Heart left ventricle (tissue), 16 donors: ENCODE measurements at places on chromosomes 1 and 21. TPM values are rescaled to one million over a fixed set of nuclear protein-coding genes. Genes with fewer than 3 reads are reported as not detected.
A peak's percentile ranks its signal among the peaks of the same experiment; 100 is the strongest.

The OR2AK2 gene
- not detected for total RNA-seq

The COL16A1 gene
- 17.7 TPM for total RNA-seq

The POU3F1 gene
- 0.18 TPM for total RNA-seq

The PLA2G5 gene
- 38.5 TPM for total RNA-seq

The LRRIQ3 gene
- 0.38 TPM for total RNA-seq

GRCh38 chr1:221806984-221807383 is 65.1 kb upstream of the DUSP10 start:
- no peak overlapping the region for H3K27ac ChIP-seq
- no peaks in the 10 kb centered on the region for H3K4me1 ChIP-seq
- H3K27me3 ChIP-seq = no peaks in the 10 kb centered on the region
- no peaks in the 10 kb centered on the region for H3K36me3 ChIP-seq
- no peak for DNase-seq
- H3K4me3 ChIP-seq = no peak overlapping the region

- peaks cover 17% of the 10 kb centered on the region for H3K4me1 ChIP-seq
- no peak overlapping the region for H3K4me3 ChIP-seq
- no peak overlapping the region for H3K27ac ChIP-seq
- no peaks in the 10 kb centered on the region for H3K36me3 ChIP-seq
- DNase-seq = no peak
These were observed 74.3 kb downstream of the SH3GLB1 start for GRCh38 chr1:86778569-86779239.

GRCh38 chr1:215793180-215793579 is 226.1 kb downstream of the KCTD3 start:
- no peak overlapping the region for H3K4me3 ChIP-seq
- no peaks in the 10 kb centered on the region for H3K4me1 ChIP-seq
- no peaks in the 10 kb centered on the region for H3K36me3 ChIP-seq

DNA sequence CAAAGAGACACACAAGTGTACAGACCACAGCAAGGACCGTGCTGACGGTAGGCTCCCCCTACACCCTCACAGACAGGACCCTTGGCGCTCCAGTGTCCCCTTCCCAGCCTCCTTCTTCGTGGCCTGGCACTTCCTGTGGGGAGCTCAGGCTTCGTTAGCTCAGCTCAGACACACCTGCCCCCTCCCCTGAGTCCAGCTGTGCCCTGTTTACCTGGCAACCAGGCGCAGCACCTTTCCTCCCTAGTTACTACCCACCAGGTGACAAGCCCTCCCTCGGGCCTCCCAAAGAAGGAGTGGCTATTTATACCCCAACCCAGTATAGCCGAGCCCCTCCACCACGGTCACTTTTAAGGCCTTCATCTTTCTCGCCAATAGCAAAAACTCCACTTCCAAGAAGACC is 4.7 kb downstream of the CELF3 start:
- H3K4me3 ChIP-seq = no peak overlapping the region
- H3K4me1 ChIP-seq = no peaks in the 10 kb centered on the region
- H3K27ac ChIP-seq = no peak overlapping the region
- DNase-seq = no peak

- no peak for DNase-seq
- H3K27me3 ChIP-seq = no peaks in the 10 kb centered on the region
- H3K4me3 ChIP-seq = no peak overlapping the region
- peaks cover 13% of the 10 kb centered on the region for H3K36me3 ChIP-seq
- H3K27ac ChIP-seq = no peak overlapping the region
These were observed 9.9 kb downstream of the LMO4 start for GRCh38 chr1:87338566-87338965.

- H3K36me3 ChIP-seq = no peaks in the 10 kb centered on the region
- no peak for DNase-seq
- peaks cover 10% of the 10 kb centered on the region for H3K4me1 ChIP-seq
- no peak overlapping the region for H3K27ac ChIP-seq
- no peak overlapping the region for H3K4me3 ChIP-seq
- H3K27me3 ChIP-seq = peaks cover 7% of the 10 kb centered on the region
These were observed 5.7 kb downstream of the GPR88 start for GRCh38 chr1:100543640-100544039.

- H3K36me3 ChIP-seq = peaks cover 35% of the 10 kb centered on the region
- no peaks in the 10 kb centered on the region for H3K4me1 ChIP-seq
- no peaks in the 10 kb centered on the region for H3K27me3 ChIP-seq
- peak overlapping the region; percentile 67 for H3K27ac ChIP-seq
These were observed 31.3 kb downstream of the SMAP2 start for GRCh38 chr1:40404670-40405462.

- peaks cover 18% of the 10 kb centered on the region for H3K4me1 ChIP-seq
- H3K36me3 ChIP-seq = peaks cover 30% of the 10 kb centered on the region
- no peaks in the 10 kb centered on the region for H3K27me3 ChIP-seq
- H3K27ac ChIP-seq = no peak overlapping the region
These were observed 22.1 kb downstream of the EIF2D start for GRCh38 chr1:206590025-206590758.
